ENCODE measurements at places on chromosomes 11 and 22.

DNA sequence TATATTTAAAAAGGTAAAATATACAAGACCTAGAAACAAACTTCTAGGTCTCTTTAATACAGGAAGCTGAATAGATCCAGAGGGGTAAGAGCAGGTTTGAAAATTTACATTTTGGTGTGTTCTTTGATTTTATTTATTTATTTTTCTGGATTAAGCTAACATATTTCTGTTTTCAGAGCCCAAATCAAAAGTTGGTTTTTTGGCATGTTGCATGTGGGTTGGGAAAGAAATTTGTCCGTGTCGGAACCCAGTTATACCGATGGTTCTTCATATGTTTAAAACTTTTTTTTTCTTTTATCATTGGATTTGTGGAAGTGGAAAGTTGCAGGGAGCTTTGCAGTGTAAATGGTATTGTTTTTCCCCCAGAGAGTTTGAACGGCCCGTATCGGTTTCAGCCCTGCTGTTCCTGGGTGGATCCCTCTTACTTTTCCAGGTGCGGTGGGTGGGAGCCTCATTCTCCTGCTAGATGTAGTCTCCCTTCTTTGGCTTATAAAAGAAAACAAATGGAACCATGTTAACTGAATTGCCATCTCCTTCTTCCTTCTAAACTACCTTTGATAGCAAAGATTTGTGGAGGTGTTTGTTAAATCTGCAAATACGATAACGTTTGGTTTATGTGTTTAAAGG is 746 bp downstream of the CTNND1 start:
- DNase-seq: no peak

DNA sequence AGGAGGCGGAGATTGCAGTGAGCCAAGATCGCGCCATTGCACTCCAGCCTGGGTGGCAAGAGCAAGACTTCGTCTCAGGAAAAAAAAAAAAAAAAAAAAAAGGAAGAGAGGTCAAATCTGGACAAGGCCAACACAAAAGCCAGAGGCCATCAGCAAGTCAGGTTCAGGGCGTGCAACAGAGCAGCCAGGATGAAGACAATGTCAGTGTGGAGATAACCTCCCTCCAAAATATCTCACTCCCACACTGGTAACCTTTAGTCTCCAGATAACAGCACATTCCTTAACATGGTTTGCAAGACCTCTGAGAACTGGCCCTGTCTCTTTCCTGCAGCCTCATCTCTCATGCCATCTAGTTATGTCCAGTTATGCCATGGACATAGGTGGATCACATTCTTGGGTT is 4.7 kb downstream of the CSNK2A3 start:
- no peak for DNase-seq

- no peak for DNase-seq
Measured at GRCh38 chr11:35414311-35414710, 5.0 kb downstream of the SLC1A2 start.

- peak; percentile 50 for DNase-seq
Measured at GRCh38 chr11:8019314-8020243, 32.4 kb downstream of the EIF3F start.

GRCh38 chr11:124233376-124233775 is 7.5 kb upstream of the OR8G1 start:
- no peak for DNase-seq

GRCh38 chr11:70207531-70208131 is 4.5 kb downstream of the FADD start:
- no peak for DNase-seq

DNA sequence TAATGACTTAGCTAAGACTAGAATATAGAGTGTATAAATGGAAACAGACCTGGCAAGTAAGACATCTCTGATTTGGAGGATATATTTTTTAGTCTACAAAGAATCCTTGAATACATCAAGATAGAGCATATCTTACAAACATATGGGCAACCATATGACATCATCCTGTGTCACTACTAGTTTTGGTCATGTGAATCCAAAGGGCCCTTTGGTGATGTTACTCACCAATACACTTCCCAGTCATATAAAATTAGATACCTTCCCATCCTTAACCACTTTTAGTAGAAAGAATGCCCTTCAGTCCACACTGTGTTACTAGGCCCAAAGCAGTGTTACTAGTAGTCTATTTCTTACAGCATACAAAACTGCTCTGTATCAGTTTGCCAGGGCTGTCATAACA is 31.6 kb downstream of the GRIA4 start:
- no peak for DNase-seq

- DNase-seq: no peak
Measured at GRCh38 chr11:128840137-128840536, 27.0 kb downstream of the KCNJ1 start.

DNA sequence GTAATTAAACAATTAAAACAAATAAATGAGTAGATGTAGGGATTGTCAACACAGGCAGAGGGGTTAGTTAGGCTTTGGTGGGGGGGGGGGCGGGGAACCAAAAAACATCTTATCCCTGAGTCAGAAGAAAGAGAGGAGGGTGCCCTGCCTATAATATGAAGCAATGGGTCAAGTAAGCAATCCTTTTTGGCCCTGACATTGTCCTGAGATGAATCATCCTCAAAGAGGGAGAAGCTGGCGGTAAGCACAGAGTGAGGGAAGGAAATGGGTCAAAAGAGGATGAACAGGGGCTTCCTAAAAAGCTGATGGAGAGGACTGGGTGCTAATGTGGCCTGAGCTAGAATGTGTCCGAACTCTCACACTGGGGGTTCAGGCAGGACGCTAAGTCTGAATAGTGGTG is 4.7 kb downstream of the OLFML1 start:
- DNase-seq: no peak

DNA sequence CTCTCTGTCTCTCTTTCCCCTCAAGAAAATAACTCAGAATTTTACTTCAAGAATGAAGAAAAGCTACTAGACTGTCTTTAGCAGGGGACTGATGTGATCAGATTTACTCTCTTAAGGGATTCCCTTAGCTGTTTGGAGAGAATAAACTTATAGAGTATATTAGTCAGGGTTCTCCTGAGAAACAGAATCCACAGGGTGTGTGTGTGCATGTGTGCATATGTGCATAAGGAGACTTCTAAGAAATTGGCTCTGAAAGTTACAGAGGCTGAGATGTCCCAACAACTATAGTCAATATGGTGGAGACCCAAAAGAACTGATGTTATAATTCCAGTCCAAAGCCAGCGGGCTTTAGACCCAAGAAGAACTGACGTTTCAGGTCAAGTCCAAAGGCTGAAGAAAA is 43.1 kb upstream of the ARL14EP start:
- no peak for DNase-seq

GRCh38 chr22:39966470-39966869 is 6.3 kb downstream of the TMA7B start:
- DNase-seq: no peak

- DNase-seq: no peak
Measured at GRCh38 chr11:63901660-63902059, 15.3 kb downstream of the RCOR2 start.

- DNase-seq: no peak
Measured at GRCh38 chr11:15851051-15851498, 505.3 kb downstream of the SOX6 start.

GRCh38 chr11:121453589-121454299 is 977 bp upstream of the SORL1-AS1 start:
- DNase-seq: peak; percentile 24

- no peak for DNase-seq
Measured at GRCh38 chr11:10908215-10908951, 50.5 kb upstream of the ZBED5 start.

- DNase-seq: no peak
Measured at GRCh38 chr11:22976146-22976545, 115.9 kb upstream of the CCDC179 start.

DNA sequence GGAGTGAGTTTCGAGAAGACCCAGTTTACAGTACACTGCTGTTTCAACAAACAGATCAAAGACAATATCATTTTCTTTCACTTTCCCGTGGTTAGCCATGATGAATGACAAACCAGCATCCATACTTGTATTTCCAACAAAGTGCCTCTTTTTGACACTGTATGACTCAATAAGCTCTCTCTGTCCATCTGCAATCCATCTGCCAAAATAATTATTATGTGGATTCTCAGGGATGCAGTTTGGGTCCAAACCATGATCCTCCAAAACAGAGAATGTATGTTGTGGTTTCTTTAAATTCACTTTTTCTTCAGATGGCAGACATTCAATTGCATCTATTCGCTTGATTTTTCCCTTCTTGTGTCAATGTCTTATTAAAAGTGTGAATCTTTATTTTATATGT is 37.8 kb upstream of the RASD2 start:
- no peak for DNase-seq

DNA sequence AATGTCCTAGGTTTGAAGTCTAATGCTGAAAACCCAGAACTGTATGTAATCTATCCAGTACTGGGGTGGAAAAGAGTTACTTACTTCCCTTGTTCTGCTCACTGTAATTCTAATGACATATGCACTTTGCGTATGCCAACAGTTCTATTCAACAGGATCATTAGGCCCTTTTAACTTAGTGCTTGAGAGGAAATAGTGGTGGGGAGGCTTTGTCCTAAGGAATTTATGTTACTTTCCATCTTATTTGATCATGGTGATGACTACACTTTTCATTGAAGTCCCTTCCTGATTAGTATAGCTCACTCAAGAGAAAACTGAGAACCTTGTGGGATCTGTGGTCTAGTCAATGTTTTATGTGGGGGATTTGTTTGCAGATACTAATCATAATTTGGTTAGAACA is 348.2 kb downstream of the GUCY1A2 start:
- no peak for DNase-seq

DNA sequence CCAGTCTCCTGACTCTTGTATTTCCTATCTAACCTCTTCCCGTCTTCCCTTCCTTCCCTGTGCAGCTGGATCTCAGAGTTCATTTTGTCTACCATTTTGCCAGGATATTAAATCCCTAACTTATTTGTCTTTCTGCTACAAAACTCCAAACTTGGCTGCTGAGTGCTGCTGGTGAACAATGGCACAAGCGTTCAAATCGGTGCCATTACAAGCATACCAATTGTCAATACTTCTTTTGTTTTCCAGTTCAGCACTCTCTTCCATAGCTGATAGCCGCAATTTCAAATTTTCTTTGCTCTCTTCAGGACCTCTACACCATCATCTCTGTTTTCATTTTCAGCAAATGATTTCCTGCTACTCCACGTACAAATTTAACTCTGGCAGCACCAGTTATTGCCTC is 13.4 kb downstream of the IL18 start:
- no peak for DNase-seq

GRCh38 chr11:114091516-114092397 is 32.2 kb downstream of the ZBTB16 start:
- DNase-seq: no peak

DNA sequence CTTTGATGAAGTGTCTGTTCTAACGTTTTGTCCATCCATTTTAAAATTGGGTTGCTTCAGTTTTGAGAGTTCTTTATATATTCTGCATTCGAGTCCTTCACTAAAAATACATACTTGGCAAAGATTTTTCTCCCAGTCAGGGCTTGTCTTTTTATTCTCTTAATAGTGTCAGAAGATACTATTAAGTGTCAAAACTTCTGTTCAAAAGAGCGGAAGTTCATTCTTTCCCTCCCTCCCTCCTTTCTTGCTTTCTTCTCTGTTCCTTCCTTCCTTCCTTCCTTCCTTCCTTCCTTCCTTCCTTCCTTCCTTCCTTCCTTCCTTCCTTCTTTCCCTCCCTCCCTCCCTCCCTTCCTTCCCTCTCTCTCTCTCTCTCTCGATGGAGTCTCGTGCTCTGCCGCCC is 7.6 kb upstream of the MUC6 start:
- no peak for DNase-seq

DNA sequence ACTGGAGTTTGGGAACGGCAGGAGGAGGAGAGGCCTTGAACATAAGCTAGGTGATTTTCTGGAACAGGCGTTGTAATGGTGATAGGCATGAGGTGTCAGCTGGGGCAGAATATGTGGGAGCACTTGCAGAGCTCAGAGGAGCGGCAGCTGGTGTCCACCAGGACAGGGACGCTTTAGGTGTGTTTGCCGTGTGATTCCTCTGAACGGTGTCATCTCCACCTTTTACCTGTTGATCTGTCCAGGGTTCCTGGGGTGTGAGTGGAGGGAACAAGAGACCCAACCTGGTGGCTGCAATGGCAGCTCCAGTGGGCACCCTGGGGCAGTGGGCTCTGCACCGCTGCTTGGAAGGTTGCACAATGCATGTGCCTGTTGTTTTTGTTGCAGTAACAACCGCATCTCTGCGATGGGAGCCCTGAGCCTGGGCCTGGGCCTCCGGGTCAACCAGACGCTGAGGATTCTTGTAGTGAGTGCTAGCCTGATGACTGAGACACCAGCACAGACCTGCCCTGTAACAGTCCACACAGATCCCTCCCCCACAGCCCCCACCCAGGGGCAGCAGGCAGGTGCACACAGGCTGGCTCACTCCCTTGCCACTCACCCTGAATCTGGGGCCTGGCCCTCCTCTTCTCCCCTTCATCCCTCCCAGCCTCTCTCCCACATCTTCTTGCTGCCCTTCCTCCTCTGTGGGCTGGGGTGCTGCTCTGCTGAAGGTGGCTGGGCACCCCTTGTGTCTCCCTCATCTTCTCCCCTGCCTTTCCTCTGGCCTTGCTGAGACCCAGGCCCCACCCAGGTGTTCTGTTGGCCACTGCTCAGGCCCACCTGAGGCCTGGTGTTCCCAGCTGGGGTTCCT is 9.2 kb downstream of the LRRC74B start:
- DNase-seq: no peak

GRCh38 chr11:12177739-12178338 is 67.4 kb downstream of the MICAL2 start:
- DNase-seq: no peak

DNA sequence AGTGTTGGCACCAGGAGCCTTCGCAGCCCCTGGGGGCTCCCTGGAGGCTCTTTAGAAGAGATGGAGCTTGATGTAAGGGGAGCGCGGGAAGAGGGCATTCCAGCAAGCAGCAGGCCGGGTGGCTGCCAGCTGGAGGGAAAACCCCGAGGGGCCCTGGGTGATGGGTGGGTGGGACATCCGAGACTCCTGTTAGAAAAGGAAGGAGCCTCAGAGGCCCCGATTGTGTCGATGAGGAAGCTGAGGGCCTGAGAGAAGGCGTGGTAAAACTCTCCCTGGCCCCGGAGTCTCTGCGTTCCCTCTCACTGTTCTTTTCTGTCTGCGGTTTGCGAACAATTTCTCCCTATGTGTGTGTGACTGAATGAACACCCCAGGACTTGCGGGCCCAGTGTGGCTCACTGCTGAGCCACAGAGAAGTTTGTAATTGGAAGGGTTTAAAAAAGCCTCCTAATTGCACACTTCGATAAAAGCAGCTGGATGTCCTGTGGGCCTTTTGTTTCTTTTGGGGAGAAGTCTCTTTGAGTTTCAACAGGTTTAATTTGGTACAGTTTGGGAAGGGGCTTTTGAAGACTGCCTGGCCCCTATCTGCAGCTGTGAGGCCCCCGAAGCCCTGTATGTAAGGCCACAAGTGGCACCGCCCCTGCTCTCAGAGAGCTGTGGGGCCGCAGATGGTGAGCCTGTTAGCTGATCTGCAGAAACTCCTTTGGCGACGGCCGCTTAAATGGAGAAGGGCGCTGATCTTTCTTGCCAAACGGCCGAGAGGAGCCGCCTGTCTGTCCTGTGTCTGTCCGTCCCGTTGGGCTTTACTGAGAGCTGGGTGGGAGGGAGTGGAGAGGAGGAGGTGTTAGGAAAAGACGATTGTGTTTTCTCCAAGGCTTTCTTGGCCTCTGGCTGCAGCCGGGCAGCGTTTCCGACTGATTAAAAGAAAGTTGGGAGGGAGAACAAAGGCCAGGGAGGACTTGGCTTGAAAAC is 2.0 kb downstream of the FBLN1 start:
- peak; percentile 11 for DNase-seq

Measured in stimulated activated CD4-positive, alpha-beta T cell treated with anti-CD3 and anti-CD28 coated beads, Interleukin-2, amount 100 ng/mL, for 24 hours (primary cell).